Anterior cingulate cortex (tissue), 58 donors: ENCODE measurements at places on chromosomes 1 and 21.

GRCh38 chr1:26363549-26364448 lies 8.8 kb downstream of the ZNF683 start:
- peak; percentile 51 for DNase-seq

DNA sequence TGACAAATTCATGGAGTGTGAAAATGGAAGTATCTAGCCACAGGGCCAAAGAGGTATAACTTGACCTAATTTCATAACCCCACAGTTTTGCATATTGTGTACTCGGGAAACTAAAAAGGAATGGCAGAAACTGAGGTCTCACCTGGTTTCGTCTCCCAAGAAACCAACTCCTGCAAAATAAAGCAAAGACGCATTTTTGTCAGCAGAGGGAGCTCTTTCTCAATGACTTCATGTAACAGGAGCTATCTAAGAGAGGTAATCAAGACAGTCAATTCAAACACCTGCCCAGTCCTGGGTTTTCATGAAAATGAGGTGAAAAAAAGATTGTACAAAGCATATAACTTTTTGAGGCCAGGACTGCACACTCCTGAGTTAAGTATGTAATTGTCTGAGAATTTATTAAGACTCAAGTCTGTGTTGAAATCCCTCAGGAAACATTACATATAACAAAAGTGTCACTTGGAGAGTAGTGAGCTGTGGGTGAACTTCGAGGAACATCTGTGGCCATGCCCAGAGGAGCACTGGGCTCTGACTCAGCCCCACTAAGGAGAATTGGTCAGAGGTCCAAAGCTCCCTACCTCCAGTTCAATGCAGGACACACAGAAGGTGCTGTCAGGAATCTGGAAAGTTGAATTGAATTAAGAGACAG lies 17.6 kb downstream of the FCRL4 start:
- DNase-seq = no peak

DNA sequence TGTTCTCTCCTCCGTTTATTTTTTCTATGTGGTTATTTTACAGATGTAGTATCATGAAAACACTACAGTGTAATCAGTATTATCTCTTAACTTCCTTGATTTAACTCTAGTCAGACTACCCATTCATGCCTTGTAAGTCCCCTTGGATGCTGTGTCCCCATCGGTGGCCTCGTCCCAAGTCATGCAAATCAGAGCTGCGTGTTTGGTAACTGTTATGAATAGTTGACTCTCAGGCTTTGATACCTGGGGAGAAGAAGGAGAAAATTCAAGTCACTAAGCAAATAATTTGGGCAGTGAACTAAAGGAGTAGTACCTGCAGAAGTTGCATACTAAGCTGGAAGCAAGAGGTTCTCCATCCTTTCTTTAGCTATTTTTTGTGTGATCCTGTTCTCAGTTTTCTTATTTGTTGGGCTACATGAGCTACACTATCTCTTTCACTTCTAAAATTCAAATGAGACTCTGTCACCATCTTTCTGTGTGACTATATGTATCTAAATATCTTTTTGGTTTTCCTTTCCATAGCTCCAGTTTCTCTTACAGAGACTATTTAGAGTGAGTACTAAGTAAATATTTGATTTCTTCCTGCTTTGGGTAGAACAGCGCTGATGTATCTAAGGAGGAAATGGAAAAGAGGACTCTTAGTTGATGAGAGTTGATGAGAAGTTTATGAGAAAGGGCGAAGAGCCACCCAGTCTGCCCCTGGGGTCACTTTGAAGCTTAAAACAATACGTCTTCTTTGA lies 50.9 kb downstream of the VANGL2 start:
- no peak for DNase-seq

GRCh38 chr1:194503209-194503608 lies 1316.8 kb upstream of the B3GALT2 start:
- DNase-seq = no peak

GRCh38 chr1:235821361-235821981 lies 45.2 kb downstream of the LYST start:
- no peak for DNase-seq

DNA sequence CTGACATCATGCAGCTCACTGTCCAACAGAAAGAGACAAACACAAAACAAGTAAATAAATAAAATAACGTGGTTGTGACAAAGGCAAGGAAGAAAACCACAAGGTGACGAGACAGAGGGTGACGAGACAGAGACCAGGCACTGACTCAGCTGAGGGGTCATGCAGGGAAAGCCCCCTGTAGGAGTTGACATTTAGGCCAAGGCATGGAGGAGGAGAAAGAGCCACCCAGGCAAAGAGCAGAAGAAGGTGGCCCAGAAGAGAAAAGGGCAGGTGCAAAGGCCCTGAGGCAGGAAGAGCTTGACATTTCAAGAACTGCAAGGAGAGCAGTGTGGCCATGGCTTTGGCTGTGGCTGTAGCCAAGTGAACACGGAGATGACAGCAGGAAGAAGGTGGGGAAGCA lies 65.1 kb upstream of the ID3 start:
- no peak for DNase-seq

DNA sequence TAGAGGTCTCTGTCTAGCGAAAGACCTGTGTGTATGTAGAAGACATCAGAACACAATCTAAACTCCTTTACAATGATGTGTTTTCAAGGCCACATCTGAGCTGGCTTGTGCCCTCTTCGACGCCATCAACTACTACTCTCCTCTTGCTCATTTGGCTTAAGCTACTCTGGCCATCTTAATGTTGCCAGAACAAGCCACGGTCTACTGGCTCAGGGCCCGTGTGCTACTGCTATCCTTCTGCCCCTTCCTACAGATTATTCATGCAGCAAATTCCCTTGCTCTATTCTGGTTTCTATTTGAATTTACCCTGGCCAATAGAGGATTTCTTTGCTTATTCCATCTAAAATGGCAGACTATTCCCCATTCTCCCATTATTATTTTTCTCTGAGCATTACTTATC lies 121.7 kb downstream of the ZZZ3 start:
- DNase-seq = no peak

DNA sequence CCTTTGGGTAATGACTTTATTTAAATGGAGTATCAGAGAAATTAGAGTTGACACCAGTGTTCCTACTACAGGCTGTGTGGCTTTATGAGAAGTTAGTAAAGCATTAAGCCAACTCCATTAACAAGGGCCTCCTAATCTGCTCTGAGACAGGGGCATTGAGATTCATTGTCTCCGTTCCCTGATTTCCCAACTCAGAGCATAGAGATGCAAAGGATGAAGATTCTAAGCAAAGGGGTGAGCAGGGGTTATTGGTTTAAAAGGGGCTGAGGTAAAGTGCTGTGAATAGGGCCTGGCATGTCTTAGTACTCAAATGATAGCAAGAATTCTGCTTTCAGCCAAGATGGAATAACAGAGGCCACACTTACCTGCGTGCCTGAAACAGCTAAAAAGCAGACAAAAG lies 428.4 kb downstream of the PTPRU start:
- DNase-seq = no peak

- peak; percentile 16 for DNase-seq
Measured at GRCh38 chr1:13813398-13814012, 113.5 kb downstream of the PRDM2 start.

DNA sequence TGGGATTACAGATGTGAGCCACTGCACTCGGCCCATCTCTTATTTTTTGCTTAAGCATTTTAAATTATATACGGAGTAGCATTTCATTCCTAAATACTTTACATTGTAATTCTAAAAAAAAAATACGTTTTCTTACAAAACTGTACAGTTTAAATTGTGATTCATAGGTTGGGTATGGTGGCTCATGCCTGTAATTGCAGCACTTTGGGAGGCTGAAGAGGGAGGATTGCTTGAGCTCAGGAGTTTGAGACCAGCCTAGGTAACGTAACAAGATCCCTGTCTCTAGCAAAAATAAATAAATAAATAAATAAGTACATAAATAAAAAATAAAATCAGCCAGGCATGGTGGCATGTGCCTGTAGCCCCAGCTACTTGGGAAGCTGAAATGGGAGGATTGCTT lies 24.6 kb downstream of the TBCE start:
- no peak for DNase-seq

DNA sequence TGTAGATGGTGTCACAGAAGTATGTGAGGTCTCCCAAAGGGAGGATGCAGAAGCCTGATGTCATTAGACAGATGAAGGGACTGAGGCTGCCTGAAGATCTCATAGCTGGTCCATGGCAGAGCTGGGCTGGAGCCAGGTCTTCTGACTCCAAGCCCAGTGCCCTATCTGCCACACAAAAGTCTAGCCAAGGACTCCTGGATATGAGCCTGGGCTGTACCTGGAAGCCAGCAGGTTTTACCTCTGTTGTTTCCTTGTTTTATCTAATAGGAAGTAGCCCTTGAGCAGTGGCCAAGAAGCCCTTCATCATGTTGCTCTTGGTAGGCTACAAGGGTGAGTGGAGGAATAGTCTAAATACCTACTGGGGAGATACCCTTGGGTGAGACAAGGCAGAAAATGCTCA lies 74.4 kb upstream of the SLC44A3 start:
- DNase-seq = no peak

GRCh38 chr1:64895500-64895899 lies 70.8 kb downstream of the JAK1 start:
- no peak for DNase-seq

DNA sequence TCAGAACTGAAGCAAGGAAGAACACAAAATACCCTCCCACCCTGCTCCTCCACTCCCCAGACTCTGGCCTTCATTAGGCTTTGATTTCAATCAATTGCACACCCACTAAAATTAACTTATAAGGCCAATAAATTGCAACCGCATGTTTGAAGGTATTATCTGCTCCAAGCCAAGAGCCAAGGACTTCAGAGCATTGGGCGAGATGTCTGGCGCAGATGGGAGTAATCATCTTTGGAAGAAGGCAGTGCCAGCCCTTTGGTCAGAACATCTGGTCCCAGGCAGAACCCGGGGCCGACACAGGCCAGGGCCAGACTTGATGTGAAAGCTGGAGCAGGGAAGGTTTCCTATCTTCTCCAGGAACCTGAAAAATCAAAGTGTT lies 60.0 kb downstream of the SLC66A1 start:
- DNase-seq = no peak

GRCh38 chr21:46111857-46112724 lies 14.2 kb downstream of the COL6A2 start:
- no peak for DNase-seq

DNA sequence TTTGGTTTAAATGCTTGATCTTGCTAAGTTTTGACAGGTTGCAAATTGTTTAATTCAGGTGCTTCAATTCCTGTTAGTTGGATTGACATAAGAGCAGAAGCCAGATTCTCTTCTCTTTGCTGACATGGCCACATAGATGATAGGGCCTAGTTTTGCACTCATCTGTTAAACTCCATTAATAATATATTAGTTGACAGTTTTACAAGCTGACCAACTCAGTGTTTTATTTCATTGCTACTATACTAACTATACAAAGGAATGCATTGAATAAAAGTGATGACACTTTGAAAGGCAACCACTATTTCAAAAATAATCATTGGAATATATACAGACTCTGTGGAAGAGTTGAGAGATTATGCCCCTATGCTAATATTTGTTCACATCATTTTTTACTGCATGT lies 255.6 kb upstream of the DPYD start:
- no peak for DNase-seq

GRCh38 chr1:43366601-43367025 lies 1.2 kb downstream of the ELOVL1 start:
- no peak for DNase-seq

GRCh38 chr1:182207300-182207699 lies 145.8 kb upstream of the ZNF648 start:
- DNase-seq = no peak

DNA sequence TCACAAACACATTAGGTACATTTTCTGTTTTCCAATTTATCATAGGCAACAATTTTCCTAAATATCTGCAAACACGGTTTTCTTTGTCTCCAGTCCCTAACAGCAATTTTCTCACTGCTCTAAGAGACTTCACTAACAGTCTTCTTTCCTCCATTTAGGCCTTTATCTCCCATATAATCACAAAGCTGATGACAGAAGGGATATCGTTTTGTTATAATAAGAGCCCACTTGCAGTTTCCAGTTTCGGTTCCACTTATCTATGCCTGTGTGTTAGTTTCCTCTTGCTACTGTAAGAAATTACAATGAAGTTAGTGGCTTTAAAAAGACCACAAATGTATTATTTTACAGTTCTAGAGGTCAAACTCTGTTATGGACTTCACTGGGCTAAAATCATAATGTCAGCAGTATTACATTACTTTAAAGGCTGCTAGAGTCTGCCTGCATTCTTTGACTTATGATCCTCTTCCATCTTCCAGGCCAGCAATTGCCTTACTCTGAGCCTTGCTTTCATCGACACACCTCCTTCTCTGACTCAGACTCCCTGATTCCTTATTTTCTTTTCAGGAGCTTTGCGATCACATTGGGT lies 549.3 kb downstream of the NCAM2 start:
- DNase-seq = no peak

DNA sequence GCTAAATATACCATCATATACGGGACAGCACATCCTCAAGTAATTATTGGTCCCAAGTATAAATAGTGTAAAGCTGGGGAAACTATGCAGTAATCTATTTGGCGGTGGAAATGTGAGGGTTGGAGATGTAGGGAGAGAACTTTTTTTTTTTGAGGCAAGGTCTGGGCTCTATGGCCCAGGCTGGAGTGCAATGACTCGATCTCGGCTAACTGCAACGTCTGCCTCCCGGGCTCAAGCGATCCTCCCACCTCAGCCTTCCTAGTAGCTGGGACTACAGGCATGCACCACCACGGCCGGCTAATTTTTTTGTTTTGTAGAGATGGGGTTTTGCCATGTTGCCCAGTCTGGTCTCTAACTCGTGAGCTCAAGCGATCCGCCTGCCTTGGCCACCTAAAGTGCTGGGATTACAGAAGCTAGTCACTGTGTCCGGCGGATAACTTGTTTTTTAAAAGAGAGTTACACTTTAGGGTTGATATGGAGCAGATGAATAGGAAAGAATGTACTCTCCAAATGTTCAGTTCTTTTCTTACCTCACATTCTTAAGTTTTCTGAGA lies 1.9 kb downstream of the IFT25 start:
- DNase-seq = no peak
